ENCODE measurements at places on chromosomes 1 and 21.

DNA sequence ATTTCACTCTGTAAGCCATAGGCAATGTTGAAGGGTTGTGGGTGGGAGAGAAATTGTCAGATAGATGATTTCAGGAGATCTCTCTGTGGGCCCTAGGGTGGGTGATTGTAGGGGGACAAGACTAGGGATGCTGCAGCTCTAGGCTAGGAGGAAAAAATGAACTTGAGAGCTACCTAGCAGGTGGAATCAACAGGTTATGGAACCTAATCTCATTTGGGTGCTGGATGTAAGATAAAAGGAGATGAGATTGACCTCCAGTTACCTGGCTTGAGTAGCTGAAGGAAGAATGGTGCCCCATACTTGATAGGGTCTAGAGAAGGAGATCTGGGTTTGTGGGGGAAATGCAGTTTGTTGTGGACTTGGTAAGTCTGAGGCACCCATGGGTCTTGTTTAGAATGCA, 396.5 kb downstream of the RRAGC start:
- no peak for DNase-seq

GRCh38 chr1:154707901-154708463, 100.0 kb upstream of the ADAR start:
- DNase-seq: no peak

DNA sequence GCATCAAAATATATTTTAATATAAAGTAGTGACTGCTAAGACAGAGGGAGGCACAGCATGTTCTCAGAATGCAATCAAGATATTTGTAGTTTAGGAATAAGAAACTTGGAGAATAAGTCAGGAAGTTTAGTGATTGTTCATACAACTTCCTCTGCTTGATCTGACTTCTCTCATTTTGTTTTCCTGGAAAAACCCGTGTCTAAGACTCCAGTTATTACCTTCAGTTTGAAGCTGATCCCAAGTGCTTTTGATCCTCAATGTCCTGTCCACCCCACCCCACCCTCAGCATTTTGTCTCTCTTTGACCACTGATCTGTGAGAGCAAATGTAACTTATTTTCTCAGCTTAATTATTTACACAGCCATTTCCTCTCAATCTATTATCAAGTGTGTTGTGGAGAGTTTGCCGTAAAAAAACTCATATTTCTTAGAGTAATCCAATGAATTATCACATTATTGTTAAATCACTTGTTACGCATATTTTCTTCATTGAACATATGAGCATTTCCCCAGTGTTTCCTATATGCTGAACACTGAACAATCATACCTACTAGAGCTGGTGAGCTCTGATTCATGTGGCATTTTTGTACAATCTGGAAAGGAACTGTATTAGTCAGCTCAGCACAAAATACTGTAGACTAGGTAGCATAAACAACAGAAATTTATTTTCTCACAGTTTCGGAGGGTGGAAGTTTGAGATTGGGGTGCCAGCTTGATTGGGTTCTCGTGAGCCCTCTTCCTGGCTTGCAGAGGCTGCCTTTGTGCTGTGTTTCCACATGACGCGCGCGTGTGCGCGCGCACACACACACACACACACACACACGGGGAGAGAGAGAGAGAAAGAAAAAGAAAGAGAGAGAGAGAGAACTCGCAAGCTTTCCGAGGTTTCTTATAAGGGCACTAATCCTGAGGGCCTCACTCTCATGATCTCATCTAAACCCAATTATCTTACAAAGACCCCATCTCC, 65.5 kb upstream of the DPYD start:
- DNase-seq: no peak

DNA sequence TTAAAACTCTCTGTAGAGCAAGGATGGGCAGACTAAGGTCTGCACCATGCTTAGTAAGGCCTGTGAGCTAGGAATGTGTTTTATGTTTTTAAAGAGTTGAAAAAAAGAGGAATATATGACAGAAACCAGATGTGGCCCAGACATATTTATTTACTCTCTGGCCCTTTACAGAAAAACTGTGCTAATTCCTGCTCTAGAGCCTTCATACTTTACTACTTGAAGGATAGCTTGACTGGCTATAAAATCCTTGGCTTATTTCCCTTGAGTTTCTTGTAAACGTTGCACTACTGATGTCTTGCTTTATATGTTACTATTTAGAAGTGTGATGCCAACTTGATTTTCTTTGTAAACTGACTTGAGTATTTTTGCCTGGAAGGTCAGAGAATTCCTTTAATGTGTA, 33.5 kb downstream of the CTBS start:
- DNase-seq: peak; percentile 12

DNA sequence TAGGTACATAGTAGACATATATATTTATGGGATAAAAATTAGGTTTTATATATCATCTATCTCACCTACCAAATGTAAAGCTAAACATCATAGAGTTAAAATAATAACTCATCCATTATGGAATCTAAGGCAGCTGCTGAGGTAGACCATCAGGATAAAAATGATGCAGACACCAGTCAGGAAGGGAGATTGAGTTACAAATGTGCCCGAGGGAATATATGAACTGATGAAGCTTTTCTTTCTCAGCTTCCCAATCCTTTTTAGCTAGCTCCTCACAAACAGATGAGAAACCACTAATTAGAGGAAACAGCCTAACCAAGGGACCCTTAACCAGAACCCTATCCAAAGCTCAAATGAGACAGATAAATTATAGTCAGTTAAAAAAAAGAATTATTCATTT, 20.9 kb downstream of the TTLL7 start:
- no peak for DNase-seq

- DNase-seq: no peak
Measured at GRCh38 chr1:50631161-50631560, 207.9 kb upstream of the DMRTA2 start.

DNA sequence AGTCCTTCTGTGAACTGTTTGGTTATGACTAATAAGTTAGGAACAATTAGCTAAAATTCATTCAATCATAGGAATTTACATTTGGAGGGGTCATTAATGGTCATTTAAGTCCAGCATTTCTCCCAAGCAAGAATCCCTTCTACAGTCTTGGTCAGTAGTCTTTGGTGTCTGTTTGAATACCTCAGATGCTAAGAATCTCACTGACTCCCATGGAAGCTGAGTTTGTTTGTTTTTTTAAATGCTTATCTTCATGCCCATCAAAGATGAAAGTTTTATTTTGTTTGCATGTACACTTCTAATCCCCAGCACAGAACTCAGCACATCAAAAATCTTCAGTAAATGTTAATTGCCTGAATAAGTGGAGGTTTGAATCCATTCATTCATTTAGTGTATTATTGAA, 41.3 kb upstream of the SLC44A3 start:
- no peak for DNase-seq

Data from AG04449 (cell line).